Activated CD4-positive, alpha-beta memory T cell treated with anti-CD3 and anti-CD28 coated beads for 36 hours (primary cell): ENCODE measurements at places on chromosomes 2 and 18. TPM values are rescaled to one million over a fixed set of nuclear protein-coding genes. Genes with fewer than 3 reads are reported as not detected.

Gene FIGN
- not detected for total RNA-seq

Gene GCG
- total RNA-seq, result not detected

Gene UCN
- total RNA-seq, result 1.8 TPM

Gene MAP4K4
- 43.4 TPM for total RNA-seq

Gene TMEM17
- 0.24 TPM for total RNA-seq

Gene NAB1
- 51.5 TPM for total RNA-seq

- no peak overlapping the region for H3K4me3 ChIP-seq
- peak; percentile 9 for DNase-seq
- no peaks in the 10 kb centered on the region for H3K4me1 ChIP-seq
- H3K27me3 ChIP-seq, result no peaks in the 10 kb centered on the region
- H3K27ac ChIP-seq, result no peak overlapping the region
These were observed 45.4 kb downstream of the TTN start for GRCh38 chr2:178761759-178762371.

GRCh38 chr18:23824240-23824639 lies 135.0 kb downstream of the LAMA3 start:
- H3K27ac ChIP-seq, result no peak overlapping the region
- H3K4me1 ChIP-seq, result peaks cover 33% of the 10 kb centered on the region
- no peak for DNase-seq
- no peak overlapping the region for H3K4me3 ChIP-seq

DNA sequence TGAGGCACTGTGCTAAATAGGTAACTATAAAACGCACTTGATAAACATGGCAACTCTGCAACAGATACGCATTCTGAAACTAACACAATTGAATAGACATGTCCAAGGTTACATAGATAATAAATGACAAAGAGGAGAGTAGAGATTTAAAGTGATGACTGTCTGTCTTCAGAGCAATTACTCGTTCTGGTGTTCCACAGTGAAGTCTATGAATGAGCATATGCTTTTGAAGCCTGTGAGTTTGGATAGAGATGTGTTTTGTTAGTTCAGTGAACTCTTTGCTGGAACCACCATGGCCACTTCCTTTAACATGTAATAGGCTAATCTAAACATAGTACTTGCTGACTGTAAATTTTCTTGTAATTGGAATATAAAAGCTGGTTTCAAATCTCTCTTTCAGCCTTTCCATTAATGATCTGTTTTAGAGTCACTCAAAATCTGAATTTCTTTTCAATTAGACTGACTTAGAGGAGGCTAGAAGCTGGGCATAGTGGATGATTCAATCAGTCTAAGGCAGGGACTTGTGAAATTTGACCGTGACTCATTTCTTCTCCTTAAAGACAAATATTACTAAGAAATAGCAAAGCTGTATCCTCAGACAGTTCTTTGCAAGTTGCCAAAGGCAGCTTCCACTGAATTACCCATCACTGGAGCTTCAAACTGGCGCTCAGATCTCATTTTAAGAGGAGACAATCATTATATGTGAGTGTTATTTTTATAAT lies 1130.1 kb upstream of the CELF4 start:
- no peaks in the 10 kb centered on the region for H3K36me3 ChIP-seq
- no peaks in the 10 kb centered on the region for H3K27me3 ChIP-seq
- no peak overlapping the region for H3K4me3 ChIP-seq
- no peaks in the 10 kb centered on the region for H3K4me1 ChIP-seq
- no peak for DNase-seq

- no peaks in the 10 kb centered on the region for H3K27me3 ChIP-seq
- DNase-seq, result no peak
- H3K4me1 ChIP-seq, result no peaks in the 10 kb centered on the region
- H3K36me3 ChIP-seq, result no peaks in the 10 kb centered on the region
- H3K4me3 ChIP-seq, result no peak overlapping the region
These were observed 894.5 kb upstream of the ACVR2A start for GRCh38 chr2:146950361-146950760.

GRCh38 chr2:154952346-154952980 lies 254.0 kb downstream of the KCNJ3 start:
- H3K4me3 ChIP-seq, result no peak overlapping the region
- H3K4me1 ChIP-seq, result no peaks in the 10 kb centered on the region
- no peak for DNase-seq

- H3K27ac ChIP-seq, result no peak overlapping the region
- no peaks in the 10 kb centered on the region for H3K36me3 ChIP-seq
- H3K4me3 ChIP-seq, result no peak overlapping the region
- DNase-seq, result no peak
- H3K4me1 ChIP-seq, result peaks cover 8% of the 10 kb centered on the region
These were observed 17.0 kb downstream of the TNFAIP6 start for GRCh38 chr2:151374436-151374835.

DNA sequence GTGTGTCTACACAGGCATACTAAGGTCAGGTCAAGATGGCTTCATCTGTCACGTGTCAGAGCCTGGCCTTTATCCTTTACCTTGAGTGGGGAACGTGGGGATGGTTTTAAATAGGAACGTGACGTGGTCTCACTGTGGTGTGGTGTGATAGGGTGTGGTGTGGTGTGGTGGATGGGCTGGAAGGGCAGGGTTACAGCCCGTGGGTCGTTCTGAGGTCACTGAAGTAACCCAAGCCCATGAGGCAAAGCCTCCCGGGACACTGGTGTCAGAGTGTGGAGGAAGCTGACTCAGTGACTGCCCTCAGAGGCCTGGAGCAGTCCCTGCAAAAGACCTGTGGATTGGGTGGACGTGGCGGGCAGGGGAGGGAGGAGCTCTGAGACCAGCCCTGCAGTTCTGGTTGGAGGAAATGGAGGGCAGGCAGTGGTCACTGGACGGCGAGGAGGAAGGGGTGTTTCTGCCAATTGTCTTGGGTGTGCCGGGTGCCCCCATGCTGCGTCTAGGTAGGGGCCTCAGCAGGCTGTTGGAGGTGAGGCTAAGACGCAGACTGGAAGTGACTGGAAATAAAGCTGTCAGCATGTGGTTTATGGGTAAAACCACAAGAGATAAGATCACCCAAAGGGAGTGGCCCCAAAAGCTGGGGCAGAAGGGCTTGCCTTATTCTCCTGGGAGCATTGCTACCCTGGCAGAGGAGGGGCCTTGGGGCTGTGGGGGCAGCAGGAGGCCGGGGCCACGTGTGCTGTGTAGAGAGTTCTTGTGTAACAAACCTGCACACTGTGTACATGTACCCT lies 84.8 kb downstream of the SH3RF3 start:
- no peaks in the 10 kb centered on the region for H3K36me3 ChIP-seq
- H3K4me3 ChIP-seq, result peak overlapping the region; percentile 41
- H3K4me1 ChIP-seq, result peaks cover 68% of the 10 kb centered on the region
- H3K27me3 ChIP-seq, result peaks cover 84% of the 10 kb centered on the region
- DNase-seq, result peak; percentile 75

DNA sequence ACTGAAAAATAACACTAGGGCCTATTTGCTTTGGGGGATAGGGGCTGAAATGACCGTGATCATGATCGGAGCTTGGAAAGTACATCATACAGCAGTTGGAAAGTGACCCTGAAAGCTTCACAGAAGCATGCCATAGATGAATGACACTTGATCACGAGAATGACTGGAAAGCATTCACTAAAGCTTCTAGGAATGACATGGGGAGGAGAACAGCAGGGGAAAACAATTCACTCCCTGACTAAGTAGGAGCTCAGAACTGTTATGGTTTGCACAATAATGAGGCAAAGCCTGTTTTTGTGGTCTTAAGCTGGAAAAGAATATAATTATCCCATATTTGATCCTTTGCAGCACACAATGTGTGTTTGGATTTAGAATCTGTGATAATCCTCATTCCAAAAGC lies 237.5 kb downstream of the NOL4 start:
- H3K4me1 ChIP-seq, result no peaks in the 10 kb centered on the region
- H3K27ac ChIP-seq, result no peak overlapping the region
- no peak overlapping the region for H3K4me3 ChIP-seq
- no peak for DNase-seq
- H3K27me3 ChIP-seq, result no peaks in the 10 kb centered on the region

DNA sequence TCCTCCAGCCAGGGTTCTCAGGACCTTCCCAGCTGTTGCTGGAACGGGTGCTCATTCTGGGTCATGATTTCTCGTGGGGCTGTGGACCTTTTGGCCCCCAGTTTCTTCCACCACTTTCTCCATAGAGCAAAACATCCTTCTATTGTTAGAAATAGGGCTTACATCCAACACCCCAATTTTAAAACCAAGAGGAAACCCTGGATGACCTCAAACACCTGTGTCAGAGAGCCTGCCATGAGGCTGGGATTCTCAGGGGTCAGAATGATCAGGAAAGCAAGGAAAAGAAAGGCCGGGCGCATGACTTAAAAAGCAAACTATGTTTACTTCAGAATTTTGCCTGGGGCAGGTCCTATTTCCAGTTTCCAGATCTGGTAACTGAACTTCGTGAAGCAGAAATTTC lies 307.9 kb upstream of the MEIS1 start:
- H3K4me3 ChIP-seq, result no peak overlapping the region
- H3K27me3 ChIP-seq, result no peaks in the 10 kb centered on the region
- H3K4me1 ChIP-seq, result no peaks in the 10 kb centered on the region
- H3K27ac ChIP-seq, result no peak overlapping the region
- no peak for DNase-seq

GRCh38 chr2:182404975-182405561 lies 21.8 kb downstream of the PDE1A start:
- no peak overlapping the region for H3K4me3 ChIP-seq
- no peak overlapping the region for H3K27ac ChIP-seq
- no peaks in the 10 kb centered on the region for H3K27me3 ChIP-seq
- no peaks in the 10 kb centered on the region for H3K4me1 ChIP-seq
- H3K36me3 ChIP-seq, result no peaks in the 10 kb centered on the region

DNA sequence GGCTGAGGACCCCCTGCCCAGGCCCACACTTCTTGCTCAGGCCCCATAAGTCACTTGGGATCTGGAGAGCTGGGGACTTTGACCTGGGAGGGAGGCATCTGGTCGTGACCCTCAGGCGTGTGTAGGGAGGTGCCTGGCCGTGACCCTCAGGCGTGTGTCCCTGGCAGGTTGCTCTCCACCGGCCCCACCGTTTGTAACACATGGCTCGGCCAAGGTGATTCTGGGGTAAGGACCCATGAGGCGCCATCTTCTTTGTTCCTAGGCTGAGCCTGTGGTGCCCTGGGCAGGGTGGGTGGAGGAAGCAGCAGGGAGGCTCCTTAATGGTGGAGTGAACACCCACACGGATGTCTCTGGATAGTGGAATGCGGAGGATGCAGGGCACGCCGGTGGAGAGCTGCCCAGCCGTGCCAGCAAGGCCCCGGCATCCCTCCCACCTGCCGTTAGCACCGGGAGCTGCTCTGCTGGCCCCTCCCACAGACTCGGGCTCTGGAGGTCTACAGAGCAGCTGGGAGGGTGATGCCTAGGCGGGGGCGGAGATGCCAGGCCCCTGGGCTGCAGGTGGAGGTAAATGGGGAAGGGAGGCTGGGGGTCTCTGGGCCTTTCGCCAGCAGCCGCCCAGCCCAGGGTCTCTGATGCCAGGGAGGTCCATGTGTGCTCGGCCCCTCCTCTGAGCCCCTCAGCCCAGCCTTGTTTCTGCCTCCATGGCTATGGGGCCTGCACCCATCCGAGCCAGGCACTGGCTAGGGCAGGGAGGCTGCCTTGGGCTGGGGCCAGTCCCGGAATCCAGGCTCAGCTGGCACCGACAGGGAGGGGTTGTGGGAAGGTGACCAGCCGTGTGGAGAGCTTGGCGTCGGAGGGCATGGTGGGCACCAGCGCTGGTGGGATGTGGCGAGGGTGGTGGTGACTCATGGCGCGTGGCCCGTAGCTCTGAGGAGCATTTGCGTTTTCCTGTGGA lies 1.1 kb upstream of the GAL3ST2 start:
- no peak overlapping the region for H3K27ac ChIP-seq
- H3K36me3 ChIP-seq, result no peaks in the 10 kb centered on the region
- no peak overlapping the region for H3K4me3 ChIP-seq
- peak; percentile 7 for DNase-seq
- H3K27me3 ChIP-seq, result no peaks in the 10 kb centered on the region
